ENCODE measurements at places on chromosomes 4 and X.
A peak's percentile ranks its signal among the peaks of the same experiment; 100 is the strongest.

DNA sequence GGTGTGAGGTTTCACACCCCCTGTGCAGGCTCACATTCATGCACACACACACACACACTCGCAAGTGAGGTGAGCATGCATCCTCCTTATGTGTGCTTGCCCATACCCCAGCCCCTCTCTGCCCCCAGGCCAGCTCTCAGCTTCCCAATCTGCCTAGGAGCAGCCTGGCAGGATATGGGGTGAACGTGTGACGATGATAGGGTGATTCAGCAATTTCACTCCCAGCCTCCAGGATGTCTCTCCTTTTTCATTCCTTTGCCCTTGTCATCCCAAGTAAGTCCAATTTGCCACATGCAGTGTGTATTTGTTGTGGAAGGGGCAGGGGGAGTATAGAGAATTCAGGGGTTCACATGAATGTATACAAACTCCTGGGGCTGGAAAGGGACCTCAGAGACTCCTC is 7.2 kb downstream of the STARD8 start:
- no peak for DNase-seq

- no peak for DNase-seq
Measured at GRCh38 chr4:8015512-8015911, 75.9 kb upstream of the AFAP1 start.

DNA sequence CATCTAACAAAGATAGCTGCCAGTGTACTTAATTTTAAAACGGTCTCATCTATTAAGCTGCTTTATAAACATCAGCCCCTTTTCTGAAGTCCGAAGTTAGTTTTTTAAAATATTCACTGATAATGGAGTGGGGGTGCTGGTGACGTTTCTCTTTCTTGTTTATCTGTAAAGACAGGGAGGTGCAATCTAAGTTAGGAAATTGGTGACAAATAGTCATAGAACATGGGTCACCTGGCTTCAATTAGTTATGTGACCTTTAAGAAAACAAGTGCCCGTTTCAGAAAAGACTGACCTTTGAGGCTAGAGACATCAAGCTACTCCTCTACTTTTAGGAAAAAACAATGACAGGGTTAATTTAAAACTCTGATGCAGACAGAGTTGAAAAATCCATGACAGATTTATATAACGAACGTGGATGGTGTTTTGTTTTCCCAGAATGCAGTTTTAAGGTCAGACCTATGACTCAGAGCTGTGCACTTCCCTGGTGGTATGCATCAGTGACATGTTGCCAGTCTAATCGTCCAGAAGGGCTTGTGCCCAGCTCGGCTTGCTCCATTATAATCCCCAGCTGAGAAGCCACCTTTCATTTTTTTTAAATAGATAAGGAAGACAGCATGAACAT is 38.2 kb downstream of the FHL1 start:
- DNase-seq = no peak

DNA sequence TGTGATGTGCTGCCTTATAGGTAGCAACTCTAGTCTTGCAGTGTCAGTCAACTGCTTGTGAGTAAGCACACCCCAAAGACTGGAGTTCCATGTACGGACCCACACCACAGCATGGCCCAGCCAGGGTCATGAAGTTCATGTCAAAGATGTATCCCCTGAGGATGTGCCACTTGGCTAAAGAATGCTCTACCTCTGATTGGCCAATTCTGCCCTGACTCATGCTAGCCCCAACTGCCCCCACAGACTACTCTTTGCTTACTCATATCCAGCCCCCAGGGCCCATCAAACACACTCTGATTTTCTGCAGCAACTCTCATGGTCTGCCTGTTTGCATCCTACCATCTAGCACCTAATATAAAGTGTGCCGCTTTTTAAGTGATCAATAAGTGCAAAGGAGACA is 62.5 kb downstream of the CHRDL1 start:
- DNase-seq = no peak

DNA sequence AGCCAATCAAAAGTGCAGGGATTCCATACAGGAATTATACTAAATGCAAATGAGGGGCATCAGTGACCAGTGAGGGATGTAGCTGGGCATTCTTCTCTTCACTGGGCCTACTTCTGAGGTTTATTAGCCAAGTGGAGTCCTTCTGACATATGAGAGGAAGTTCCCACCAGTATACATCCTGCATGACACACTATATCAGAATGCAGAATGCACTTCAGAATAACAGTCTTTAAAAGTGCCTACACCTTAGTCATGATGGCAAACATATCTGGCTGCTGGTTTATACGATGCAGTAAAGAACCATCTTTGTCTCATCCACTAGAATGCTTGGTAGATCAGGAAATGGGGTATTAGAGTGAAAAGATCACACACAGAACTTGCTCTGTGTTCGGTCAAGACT is 180.3 kb upstream of the PPARGC1A start:
- DNase-seq = no peak

DNA sequence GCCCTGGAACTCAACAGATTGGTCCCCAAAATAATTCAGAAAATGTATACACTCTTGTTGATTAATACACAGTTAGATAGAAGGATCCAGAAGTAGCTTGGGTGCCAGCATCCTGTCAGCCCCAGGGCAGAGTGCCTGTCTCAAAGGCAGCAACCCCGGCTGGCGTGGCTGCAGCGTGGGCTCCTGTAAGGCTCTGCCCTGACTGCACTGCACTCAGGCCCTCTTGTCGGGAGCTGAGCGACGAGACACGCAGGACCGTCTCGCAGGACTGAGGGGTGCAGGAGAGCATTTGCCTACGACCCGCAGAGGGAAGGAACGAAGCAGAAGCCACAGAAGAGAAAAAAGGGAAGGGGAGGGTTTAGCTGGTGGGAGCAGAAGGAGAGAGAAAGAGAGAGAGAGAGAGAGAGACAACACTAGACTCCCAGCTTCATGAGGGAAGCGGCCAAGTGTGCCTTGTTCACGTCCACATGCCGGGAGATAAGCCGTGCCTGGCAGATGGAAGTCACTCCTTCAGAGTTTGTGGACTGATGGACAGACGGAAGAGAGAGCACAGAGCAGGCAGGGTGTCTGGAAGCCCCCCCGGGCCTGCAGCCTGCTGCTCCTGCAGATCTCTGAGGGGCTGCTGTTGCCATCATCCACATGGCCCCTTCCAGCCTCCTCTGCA is 38.7 kb upstream of the HELT start:
- DNase-seq = no peak

DNA sequence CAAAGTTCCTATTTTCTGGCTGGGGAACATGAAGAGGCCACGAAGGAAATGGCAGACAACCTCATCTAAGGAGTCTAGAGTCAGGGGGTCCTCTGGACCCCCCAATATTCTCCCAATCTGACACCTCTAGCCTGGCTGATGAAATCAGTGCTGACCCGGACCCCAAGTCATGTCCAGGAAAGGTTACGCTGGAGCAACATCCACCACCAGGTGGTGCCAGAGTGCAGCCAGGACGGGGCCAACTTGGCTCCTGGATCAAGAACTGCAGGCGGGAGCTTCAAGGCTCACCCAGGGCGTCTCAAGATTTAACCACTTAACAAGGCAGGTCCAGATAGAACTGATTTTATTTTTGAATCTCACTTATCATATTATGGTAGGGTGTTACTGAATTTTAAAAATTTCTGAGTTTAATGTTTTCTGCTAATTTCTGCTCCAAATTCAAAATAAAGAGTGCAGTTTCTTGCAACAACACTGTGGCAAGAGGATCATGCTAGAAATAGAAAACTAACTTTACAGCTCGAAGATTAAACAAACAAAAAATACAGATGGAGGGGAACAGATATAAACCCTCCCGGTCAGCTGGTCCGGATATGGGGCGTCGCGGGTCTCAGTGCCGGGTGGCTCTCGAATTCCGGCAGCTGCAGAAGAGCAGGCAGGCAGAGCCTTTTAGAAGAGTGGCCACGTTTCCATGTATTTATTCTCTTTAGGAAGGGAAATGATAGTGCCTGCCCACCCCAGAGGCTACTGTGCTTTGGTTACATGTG is 135.5 kb downstream of the AFAP1 start:
- peak; percentile 9 for DNase-seq

DNA sequence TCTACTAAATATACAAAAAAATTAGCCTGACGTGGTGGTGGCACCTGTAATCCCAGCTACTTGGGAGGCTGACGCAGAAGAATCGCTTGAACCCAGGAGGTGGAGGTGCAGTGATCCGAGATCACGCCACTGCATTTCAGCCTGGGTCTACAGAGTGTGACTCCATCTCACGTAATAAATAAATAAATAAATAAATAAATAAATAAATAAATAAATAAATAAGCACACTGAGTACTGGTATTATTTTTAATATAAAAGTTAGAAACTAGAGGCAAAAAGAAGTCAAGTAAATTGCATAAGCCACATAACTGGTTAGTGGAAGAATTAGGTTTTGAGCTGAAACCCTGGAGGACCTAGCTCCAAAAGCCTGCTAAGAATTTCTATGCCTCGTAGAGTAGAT is 1262.7 kb upstream of the PABPC4L start:
- no peak for DNase-seq

DNA sequence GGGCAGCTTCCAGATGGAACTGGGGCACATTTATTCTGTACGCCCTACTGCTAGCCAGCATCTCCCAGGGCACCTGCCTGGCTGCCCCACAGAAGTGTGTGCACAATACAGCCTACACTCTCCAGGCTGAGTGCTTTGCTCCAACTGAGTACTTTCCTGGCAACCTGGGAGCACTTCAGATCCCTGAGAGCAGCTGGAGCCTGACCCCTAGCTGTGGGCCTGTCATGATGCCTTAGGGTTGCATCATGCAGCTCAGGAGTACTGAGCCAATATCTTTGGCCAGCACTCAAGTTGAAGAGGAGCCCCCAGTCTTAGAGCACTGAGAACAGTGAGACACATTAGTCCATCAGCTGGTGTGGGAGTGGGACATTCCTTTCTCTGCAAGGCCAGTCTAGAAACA is 321.9 kb downstream of the CFAP47 start:
- no peak for DNase-seq

GRCh38 chrX:113726009-113726408 is 857.9 kb upstream of the HTR2C start:
- no peak for DNase-seq

DNA sequence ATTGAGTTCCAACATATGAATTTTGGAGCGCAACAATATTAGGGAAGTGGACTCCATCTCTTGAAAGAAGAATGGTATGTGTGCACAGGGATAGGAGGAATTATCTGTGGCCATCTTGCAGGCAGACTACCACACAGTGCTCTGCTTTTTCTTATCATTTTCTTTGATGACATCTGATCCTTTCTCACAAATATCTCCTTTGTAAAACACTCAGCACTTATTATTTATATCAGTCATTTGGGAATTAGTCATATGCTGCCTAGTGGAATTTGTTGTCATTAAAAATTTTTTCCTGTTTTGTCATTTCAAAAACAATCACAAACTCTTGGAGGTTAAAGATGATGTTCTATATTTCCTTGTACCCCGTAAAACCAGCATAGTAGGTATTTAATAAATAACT is 444.3 kb upstream of the ATOH1 start:
- no peak for DNase-seq

GRCh38 chr4:184447664-184448063 is 26.7 kb downstream of the IRF2 start:
- no peak for DNase-seq

DNA sequence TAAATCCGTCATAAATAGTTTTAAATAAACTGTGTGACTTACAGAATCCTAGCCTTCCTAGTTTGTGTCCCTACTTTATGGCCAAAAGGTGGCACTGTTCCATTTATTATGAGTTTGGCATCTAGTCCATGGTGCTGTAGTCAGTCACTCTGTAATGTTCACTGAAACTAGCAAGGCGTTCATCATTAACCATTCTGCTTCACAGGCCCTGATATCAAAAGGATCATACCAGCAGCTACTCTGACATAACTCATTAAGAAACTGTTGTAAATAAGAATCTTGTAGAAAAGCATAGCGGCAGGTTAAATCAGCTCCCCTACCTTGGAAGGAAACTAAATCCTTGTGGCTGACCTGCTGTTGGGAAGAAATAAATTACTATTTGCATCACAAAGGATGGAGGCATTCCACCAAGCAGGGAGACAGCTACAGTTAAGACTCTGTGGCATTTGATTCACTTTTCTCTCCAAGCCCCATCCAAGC is 919.6 kb upstream of the DIAPH2 start:
- no peak for DNase-seq

GRCh38 chrX:129842510-129843208 is 1.0 kb downstream of the ZDHHC9 start:
- DNase-seq = no peak

- DNase-seq = no peak
Measured at GRCh38 chrX:105241056-105241455, 20.6 kb upstream of the TEX13A start.

DNA sequence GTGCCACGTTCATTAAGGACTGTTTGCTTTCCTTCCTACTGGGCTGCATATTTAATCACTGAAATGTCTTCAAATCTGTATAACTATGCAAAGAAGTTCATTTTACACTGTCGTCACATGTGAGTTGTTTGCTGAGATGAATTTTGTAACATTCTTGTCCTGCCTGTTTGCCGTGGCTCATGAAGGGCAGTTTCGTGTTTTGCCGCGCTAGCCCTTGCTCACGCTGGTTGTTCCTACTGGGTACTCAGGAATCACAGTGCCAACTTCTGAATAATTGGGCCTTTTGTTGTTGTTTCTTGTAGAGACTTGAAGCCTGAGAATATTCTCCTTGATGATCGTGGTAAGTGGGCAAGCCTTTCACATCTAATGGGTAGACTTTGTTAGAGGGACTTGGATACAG is 52.2 kb downstream of the HTT-AS start:
- DNase-seq = no peak

DNA sequence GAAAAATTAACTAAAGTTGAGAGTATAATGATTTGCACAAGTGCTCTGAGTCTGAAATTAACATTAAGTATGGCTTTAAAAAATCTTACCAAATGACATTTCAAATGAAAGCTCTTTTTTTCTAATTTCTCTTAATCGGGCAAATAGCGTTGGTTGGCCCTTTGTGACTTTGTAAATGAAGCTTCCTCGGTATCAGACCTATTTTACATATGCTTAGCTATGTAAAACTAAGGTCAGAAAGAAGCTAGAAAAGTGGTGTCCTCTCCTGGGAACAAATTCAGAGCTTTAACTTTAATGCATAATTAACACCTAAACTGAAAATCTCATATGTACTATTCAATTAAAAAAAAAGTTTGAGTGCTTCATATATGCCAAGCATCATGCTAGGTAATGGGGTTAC is 62.7 kb downstream of the N4BP2 start:
- DNase-seq = no peak
